ENCODE measurements at places on chromosomes 2 and 18. TPM values are rescaled to one million over a fixed set of nuclear protein-coding genes. Genes with fewer than 3 reads are reported as not detected.

IL36A gene
- total RNA-seq: not detected

POTEC gene
- not detected for total RNA-seq

ARHGEF33 gene
- total RNA-seq: 1.4 TPM

SP9 gene
- total RNA-seq: not detected

PPP4R3B gene
- total RNA-seq: 58.6 TPM

ACMSD gene
- not detected for total RNA-seq

TXNDC2 gene
- not detected for total RNA-seq

MZT2A gene
- 39.7 TPM for total RNA-seq

M1AP gene
- 1.8 TPM for total RNA-seq

ERBB4 gene
- 0.16 TPM for total RNA-seq

PDCD1 gene
- total RNA-seq: 0.37 TPM

PDE1A gene
- 7.9 TPM for total RNA-seq

VWA3B gene
- total RNA-seq: not detected

FAP gene
- 6.4 TPM for total RNA-seq

ADCYAP1 gene
- 0.82 TPM for total RNA-seq

ESPNL gene
- total RNA-seq: 0.25 TPM

SCG2 gene
- total RNA-seq: 0.25 TPM

TMEM163 gene
- total RNA-seq: 0.28 TPM

All from omental fat pad (tissue), 4 donors.